ENCODE measurements at places on chromosomes 6 and 20.

- DNase-seq: no peak
Observed at GRCh38 chr6:149445573-149445972, 39.2 kb downstream of the ZC3H12D start.

GRCh38 chr6:1390946-1391799 lies 1.8 kb downstream of the FOXF2 start:
- DNase-seq: no peak

DNA sequence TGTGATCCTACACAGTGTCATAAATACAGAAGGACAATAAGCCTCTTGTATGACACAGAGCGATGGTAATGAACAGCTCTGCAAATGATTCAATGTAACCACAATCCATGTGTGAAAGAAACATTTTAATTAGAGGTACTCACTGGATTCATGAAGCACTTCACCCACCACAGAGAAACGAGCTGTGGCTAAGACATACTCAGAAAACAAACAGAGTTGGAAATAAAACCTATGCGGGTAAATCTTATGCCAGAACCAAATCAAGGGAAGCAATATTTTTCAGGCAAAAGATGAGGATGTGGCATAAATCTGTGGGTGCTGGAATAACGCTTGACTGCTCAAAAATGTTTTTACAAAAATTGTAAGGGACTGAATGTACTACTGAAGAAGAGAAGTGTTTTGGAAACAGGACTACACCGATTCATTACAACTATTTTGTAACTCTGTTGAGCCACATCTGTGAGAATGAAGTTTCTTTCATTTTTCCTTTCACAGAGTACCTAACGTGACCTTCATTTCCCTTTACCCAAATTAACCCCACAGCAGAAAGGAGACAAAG lies 112.1 kb downstream of the WDR27 start:
- no peak for DNase-seq

DNA sequence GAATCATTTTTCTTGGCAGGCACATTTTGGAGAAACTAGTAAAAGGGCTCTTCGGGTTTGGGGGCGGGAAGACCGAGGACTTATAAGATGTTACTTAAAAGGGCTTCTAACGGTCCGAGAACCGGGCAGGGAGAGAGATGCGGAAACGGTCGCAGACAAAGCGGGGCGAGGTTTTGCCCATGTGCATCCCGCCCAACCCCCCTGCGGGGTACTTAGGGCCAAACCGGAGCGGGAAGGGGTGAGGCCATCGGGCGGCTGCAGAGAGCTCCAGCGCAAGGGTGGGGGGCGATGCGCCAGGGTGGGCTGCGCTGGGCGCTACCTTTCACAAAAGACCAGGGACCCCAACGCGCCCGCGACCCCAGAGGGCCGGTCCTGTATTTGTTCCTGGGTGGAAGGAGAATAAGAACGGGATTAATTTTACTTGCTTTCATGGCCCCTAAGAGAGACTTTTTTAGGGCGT lies 616 bp downstream of the TUBB start:
- peak; percentile 54 for DNase-seq

DNA sequence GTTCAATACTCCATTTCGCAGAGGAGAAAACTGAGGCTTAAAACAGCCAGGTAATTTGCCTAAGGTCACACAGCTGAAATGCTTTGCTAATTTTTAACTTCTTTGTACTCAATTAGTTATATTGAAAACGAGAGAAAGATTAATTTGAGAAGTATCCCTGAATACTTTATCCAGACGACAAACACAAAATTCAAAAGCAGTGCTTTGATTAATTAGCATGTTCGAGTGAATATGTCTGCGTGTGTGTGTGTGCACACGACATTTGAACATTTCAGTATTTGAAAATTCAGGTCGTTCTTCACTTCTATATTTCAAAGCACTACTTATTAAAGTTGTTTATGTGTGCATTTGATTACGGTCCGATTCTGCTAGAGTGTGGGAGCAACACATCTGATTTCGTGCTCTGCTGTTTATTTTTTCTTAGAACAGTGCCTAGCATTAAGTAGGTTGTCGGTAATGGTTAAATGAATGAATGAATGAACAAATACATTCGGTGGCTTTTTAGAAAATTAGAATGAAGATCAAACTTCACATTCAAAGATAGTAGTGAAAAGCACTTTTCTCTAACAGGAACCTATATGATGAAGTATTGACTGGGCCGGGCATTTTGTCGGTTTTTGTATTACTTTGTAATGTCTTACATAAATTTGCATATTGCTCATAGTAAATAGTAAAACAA lies 36.9 kb upstream of the SYNCRIP start:
- DNase-seq: no peak

GRCh38 chr6:3456395-3456897 lies 404 bp downstream of the SLC22A23 start:
- DNase-seq: no peak

- DNase-seq: no peak
Observed at GRCh38 chr6:134114918-134115714, 62.7 kb upstream of the SLC2A12 start.

DNA sequence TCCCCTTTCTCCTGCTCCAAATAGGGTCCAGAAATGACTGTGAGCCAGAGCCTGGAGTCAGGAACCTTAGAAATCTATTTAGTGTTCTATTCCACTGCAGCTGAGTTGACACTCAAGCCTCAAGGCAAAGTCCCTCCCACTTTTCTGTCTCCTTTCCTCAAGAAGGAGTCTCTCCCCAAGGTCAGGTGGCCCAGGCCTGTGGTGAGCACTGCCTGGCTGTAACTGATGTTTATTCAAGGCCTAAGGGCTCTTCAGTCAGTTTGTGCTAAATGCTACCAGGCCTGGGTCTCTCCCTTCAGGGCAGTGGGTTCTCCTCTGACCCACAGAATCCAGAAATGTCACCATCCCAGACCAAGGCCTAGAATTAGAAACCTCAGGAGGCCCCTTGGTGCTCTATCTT lies 1042.9 kb upstream of the EPHA7 start:
- no peak for DNase-seq

DNA sequence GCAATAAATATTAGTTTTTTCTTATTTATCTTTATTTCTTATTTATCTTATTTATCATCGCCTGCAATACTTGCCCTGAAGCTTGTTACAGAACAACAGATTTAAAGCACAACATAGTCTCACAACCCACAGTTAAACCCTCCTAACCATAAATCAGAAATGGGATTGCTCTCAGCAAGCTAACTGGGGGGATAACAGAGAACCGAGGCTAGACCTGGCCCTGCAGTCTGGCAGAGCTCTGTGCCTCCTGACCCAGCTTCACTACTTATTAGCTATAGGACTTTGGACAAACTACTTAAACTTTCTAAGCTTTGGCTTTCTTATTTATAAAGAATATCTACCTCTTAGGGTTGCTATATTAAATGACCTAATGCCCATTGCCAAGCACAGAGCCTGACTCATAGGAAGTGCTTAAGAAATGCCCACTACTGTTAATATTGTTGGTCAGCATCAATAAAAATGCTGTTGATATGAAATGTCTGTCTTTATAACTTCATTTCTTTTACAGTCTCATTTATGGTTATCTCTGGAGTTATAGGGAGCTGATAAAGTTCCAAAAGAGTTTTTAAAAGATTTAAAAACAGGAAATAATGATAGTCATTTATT lies 87.9 kb upstream of the BEND6 start:
- DNase-seq: no peak

DNA sequence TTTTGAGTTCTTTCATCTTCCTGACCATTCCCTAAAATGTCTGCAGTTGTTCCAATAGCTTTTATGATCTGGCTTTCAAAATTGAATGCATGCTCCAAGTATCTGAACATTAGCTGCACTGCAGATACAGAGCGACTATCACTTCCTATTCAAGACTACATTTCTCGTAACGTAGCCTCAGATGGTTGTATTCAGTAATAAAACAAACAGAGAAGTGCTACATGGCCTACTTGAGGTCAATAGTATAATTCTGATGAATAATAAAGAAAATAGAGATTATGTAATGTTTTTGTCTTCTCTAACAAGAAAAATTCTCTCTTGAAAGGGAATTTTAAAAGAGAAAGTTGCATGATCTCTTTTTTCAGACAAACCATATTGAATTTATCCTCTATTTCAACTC lies 333.9 kb upstream of the IRAK1BP1 start:
- DNase-seq: no peak

DNA sequence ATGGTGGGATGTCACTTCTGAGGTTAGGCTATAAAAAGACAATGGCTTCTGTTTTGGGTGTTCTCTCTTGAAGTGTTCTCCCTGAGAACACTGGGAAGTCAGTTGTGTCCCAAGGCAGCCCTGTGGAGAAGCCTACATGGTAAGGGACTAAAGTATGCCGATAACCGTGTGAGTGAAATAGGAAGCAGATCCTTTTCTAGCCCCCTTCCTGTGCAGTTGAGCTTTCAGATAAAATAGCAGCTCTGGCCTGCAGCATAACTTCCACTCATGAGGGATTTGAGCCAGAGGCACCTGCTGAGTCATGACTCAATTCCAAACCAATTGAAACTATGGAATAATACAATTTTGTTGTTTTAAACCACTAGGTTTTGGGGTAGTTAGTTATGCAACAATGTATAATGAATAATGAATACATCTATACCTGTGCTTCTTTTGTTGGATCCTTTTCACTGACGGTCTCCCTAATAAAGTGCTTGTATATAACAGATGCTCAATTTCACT lies 241.6 kb downstream of the TFAP2B start:
- no peak for DNase-seq

- DNase-seq: no peak
Observed at GRCh38 chr20:39946931-39947330, 742.1 kb downstream of the MAFB start.

DNA sequence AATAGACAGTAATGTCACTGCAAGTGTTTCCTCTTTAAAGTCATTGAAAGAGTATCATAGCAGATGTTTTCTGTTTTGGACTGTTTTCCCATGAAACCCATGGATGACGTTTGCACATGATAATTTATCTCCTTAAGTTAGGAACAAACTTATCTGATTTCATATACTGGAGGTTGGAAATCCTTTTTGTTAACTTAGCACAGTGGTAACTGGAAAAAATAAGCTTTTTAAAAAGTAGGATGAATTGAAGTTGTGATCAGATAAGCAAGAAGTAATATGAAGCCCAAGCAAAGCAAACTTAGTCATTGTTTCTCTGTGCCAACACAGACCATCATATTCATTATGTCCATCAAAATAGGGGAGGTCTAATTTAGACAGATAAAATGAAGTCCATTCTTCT lies 61.6 kb downstream of the PLCB4 start:
- no peak for DNase-seq

DNA sequence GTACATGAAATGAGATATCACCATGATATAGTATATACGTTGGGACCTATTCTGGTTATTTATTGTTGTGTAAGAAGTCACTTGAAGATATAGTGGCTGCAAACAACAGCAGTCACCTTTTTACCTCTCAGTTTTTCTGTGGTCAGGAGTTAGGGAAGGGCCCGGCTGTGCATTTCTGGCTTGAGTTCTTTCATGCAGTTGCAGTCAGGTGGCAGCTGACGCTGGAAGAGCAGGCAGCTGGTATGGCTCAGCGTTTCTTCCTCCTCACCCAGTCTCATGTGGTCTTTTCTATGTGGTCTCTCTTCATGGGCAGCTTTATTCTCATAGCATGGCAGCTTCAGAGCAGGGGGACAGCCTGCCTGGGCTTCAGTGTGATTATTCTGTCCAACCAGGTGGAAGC lies 154.4 kb downstream of the PLCB4 start:
- DNase-seq: no peak

GRCh38 chr20:20205141-20205861 lies 153.0 kb downstream of the CFAP61 start:
- DNase-seq: no peak

GRCh38 chr6:154996841-154997311 lies 1.8 kb downstream of the TIAM2 start:
- no peak for DNase-seq

DNA sequence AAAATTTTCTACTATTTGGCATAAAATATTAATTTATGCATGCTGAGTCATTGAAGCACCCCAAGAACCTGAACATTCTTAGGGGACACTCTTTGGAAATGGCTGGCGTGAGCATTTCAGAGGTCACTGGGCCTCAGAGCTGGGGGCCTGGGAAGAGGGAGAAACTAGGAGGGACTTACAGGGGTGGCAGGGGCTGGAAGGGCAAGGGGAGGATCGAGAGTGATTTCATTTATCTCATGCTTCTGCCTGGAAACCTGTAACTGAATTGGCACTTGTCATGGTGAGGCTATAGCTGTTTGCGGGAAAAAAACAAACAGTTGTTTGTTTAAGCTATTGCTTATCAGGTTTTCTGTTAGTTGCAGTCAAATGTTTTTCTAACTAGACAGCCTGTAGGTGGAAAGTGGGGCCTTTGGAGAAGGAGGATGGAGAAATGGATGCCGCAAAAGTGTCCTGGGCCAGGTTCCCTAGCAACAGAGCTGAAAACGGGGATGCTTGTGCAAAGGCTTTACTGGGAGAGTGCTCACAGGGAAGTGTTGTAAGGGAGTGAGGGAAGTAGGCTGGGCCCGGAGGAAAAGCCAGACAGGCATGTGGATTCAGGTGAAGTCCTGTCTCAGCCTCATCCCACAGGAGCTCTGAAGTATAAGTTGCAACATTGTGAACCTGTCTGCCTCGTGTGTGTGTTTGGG lies 36.4 kb upstream of the KAT14 start:
- no peak for DNase-seq

DNA sequence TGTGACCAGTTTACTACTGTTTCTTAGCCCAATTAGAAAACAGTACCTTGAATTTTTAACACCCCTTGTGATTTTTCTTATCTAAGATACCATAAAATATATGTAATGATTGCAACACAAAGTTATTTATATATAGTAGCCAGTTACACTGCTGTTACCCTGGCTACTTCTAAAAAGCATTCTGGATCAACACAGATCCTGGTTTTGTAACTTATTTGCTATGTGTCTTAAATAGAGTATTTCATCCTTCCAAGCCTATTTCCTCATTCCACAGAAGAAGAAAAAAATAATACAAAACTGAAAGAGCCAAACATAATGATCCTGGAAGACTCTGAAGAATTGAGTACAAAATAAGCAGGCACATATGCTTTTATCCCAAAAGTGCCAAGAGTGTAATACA lies 19.0 kb upstream of the GSTA4 start:
- DNase-seq: no peak

DNA sequence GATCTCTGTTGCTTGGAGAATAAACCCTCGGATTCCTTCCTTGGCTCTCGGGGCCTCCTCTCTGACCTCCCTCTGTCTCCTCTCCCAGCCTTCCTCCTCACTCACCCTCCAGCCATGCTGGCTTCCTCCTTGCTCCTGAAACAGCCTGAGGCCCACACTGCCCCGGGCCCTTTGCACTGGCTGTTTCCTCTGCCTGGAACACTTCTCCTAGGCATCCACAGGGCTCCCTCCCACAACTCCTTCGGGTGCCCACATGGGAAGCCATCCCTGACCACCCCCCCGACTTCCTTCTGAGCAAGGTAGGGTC lies 87.7 kb downstream of the CEBPB start:
- no peak for DNase-seq
